Central memory CD8-positive, alpha-beta T cell (primary cell): ENCODE measurements at places on chromosomes 1 and 21.

DNA sequence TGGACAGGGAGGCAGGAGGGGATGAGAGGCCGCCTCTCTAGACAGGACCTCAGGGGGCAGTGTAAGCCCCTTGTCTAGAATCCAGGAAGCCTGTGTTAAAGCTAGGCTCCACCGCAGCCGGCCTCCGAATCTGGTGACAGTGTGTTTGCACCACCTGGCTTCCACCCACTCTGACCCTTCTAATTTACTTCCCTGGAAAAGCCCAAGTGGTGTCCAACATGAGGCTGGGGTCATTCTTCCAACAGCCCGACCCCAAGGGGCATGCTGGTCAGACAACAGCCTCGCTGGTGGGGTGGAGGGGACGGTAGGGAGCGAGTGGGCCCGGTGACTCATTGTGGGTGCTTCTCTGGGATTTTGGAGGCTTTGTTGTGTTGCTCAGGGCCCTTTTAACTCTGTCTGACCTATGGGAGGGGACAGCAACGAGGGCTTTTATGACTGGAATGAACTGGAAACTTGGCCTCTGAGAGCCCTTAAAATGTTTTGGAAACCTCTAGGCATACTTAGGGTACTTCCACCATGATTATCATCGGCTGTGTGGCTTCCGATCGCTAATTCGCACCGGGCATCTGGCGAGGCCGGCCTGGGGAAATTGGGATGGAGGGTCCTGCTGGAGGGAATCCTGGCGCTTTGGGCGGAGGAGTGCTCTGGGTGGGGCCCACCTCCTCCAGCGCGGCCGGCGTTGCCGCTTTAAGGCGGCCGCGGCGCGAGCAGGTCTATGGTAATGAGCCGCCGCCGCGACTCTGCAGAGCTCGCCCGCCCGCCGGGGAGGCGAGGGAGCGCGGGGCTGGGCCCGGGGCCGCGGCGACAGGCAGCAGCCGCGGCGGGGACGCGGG, at the start of gene CELSR2:
TSS of gene CELSR2 (plus strand) at position 743 of the 833 bp plus-strand sequence. CDS start 541 bp downstream, outside the sequence.
- peak within 1 kb of the TSS; percentile 72 for H3K4me3 ChIP-seq
- peaks cover 30% of the 10 kb centered on the region for H3K4me1 ChIP-seq
- H3K36me3 ChIP-seq, result peaks cover 4% of the 10 kb centered on the region
- H3K27ac ChIP-seq, result no peak within 1 kb of the TSS
- no peak for DNase-seq
- no peaks in the 10 kb centered on the region for H3K27me3 ChIP-seq

GRCh38 chr1:223515421-223515820, 122.2 kb downstream of the CCDC185 start:
- H3K4me1 ChIP-seq, result no peaks in the 10 kb centered on the region
- H3K27me3 ChIP-seq, result peaks cover 56% of the 10 kb centered on the region
- peak overlapping the region; percentile 31 for H3K4me3 ChIP-seq
- peak overlapping the region; percentile 20 for H3K27ac ChIP-seq
- peaks cover 4% of the 10 kb centered on the region for H3K36me3 ChIP-seq

DNA sequence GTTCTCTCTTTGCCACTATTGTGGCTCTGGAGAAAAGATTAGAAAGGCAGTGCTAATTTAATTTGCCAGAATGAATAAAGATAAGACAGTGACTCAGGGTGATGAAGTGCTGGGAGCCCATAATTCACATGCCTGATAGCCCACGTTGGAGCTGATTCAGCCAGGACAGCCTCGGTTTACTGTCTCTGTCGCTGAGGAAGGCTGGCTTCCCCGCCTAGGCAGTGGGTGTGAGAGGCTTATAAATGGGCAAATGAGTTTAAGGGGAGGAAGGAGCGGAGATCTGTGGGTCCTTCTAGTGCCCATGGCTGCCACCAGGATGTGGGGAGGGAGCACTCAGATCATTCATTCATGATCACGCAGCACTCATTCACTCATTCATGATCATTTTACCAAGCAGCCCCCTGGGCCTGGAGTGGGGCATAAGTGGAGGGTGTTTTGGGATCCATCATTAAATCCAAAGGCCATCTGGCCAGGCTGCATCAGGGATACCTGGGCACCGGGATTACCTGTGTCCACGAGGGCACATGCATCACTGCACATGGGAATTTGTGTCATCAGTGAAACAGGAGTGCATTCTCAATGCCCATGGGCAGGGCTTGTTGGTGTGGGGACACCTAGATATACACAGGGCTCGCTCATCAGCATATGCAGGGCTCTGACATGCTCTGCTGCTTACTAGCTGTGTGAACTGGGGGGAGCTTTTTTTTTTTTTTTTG, 315.4 kb downstream of the MATN1 start:
- no peak for DNase-seq
- no peaks in the 10 kb centered on the region for H3K4me1 ChIP-seq
- H3K27me3 ChIP-seq, result peaks cover 35% of the 10 kb centered on the region
- H3K27ac ChIP-seq, result no peak overlapping the region

GRCh38 chr1:246182149-246182851, 324.8 kb downstream of the SMYD3 start:
- peak overlapping the region; percentile 1 for H3K27ac ChIP-seq
- peaks cover 3% of the 10 kb centered on the region for H3K36me3 ChIP-seq
- no peak overlapping the region for H3K4me3 ChIP-seq
- peaks cover 6% of the 10 kb centered on the region for H3K4me1 ChIP-seq
- DNase-seq, result no peak
- no peaks in the 10 kb centered on the region for H3K27me3 ChIP-seq

GRCh38 chr21:42234041-42234440, 15.1 kb downstream of the ABCG1 start:
- H3K36me3 ChIP-seq, result peaks cover 34% of the 10 kb centered on the region
- peak overlapping the region; percentile 96 for H3K27ac ChIP-seq
- H3K4me1 ChIP-seq, result peaks cover 79% of the 10 kb centered on the region
- H3K27me3 ChIP-seq, result no peaks in the 10 kb centered on the region
- peak overlapping the region; percentile 77 for H3K4me3 ChIP-seq
- DNase-seq, result no peak

- DNase-seq, result no peak
- no peak overlapping the region for H3K4me3 ChIP-seq
- no peak overlapping the region for H3K27ac ChIP-seq
- H3K27me3 ChIP-seq, result no peaks in the 10 kb centered on the region
Observed at GRCh38 chr1:113508364-113509164, 118.2 kb downstream of the MAGI3 start.

DNA sequence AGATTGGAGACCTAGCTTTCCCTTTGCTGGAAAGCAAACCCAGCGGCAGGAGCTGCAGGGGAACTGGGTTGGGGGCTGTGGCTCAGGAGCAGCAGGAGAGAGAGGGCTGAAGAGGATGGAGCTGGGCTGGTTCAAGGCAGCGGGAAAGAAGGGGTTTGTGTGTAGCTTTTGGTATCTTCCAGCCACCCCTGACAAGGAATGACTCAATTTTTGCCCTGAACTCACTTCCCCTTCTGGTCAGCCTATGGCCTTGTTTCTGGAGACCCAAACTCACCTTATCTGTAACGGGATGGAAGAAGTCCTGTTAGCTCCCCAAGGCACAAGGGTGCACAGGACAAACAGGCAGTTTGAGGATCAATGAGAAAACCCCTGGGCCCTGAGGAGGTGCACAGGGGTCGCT, 13.1 kb downstream of the C1orf115 start:
- no peaks in the 10 kb centered on the region for H3K4me1 ChIP-seq
- no peak overlapping the region for H3K4me3 ChIP-seq
- DNase-seq, result no peak
- H3K27ac ChIP-seq, result no peak overlapping the region
- peaks cover 47% of the 10 kb centered on the region for H3K27me3 ChIP-seq
- H3K36me3 ChIP-seq, result peaks cover 2% of the 10 kb centered on the region

GRCh38 chr1:244920911-244921761, 56.8 kb upstream of the HNRNPU start:
- H3K4me3 ChIP-seq, result no peak overlapping the region
- peaks cover 17% of the 10 kb centered on the region for H3K4me1 ChIP-seq
- peaks cover 29% of the 10 kb centered on the region for H3K27me3 ChIP-seq
- DNase-seq, result no peak
- H3K27ac ChIP-seq, result peak overlapping the region; percentile 14

- no peaks in the 10 kb centered on the region for H3K4me1 ChIP-seq
- no peak for DNase-seq
- H3K36me3 ChIP-seq, result no peaks in the 10 kb centered on the region
- H3K4me3 ChIP-seq, result no peak overlapping the region
- no peak overlapping the region for H3K27ac ChIP-seq
- H3K27me3 ChIP-seq, result no peaks in the 10 kb centered on the region
Observed at GRCh38 chr1:218139761-218140160, 145.3 kb upstream of the RRP15 start.

- DNase-seq, result no peak
- peaks cover 40% of the 10 kb centered on the region for H3K4me1 ChIP-seq
- H3K27me3 ChIP-seq, result no peaks in the 10 kb centered on the region
- peaks cover 6% of the 10 kb centered on the region for H3K36me3 ChIP-seq
- no peak overlapping the region for H3K27ac ChIP-seq
Observed at GRCh38 chr1:58802640-58803399, 19.0 kb upstream of the JUN start.

DNA sequence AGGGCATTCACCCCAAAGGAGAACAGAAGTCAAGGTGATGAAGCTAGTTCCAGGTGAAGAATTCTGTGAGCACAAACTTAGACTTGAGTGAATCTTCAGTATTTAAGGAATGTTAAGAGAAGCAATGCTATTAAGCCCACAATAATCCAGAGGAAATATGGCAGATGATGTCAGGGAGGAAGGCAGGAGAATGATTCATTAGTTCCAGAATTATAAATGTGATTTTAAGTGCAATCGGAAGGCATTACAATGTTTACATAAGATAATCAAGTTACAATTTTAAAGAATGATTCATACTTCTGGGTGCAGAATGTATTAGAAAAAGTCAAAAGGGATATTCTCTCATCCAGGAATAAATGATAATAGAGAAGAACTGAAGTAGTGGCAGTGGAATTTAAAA, 545.2 kb upstream of the BRINP3 start:
- no peaks in the 10 kb centered on the region for H3K36me3 ChIP-seq
- H3K27ac ChIP-seq, result no peak overlapping the region
- no peak overlapping the region for H3K4me3 ChIP-seq
- no peaks in the 10 kb centered on the region for H3K27me3 ChIP-seq
- no peaks in the 10 kb centered on the region for H3K4me1 ChIP-seq

DNA sequence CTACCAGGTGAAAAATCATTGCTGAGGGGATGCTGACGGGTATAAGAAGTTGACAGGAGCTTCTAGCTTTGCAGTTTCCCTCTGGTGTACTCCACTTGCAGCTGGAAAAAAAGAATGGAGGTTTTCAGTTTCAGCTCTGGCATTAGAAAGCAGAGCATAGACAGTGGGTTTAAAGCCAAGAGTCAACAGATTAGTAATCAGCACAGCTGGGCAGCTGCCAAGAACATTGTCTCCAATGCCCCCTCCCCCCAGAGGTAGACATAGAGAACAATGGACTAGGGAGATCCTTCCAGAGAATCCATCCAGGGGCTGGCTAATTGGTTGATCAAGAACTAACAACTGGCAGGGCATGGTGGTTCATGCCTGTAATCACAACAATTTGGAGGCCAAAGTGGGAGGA, 10.1 kb upstream of the ZBTB8B start:
- H3K4me1 ChIP-seq, result no peaks in the 10 kb centered on the region
- H3K27ac ChIP-seq, result no peak overlapping the region
- no peaks in the 10 kb centered on the region for H3K36me3 ChIP-seq
- DNase-seq, result no peak

- no peak for DNase-seq
- no peak overlapping the region for H3K4me3 ChIP-seq
- peaks cover 16% of the 10 kb centered on the region for H3K27me3 ChIP-seq
Observed at GRCh38 chr1:55860798-55861519, 645.8 kb upstream of the USP24 start.

DNA sequence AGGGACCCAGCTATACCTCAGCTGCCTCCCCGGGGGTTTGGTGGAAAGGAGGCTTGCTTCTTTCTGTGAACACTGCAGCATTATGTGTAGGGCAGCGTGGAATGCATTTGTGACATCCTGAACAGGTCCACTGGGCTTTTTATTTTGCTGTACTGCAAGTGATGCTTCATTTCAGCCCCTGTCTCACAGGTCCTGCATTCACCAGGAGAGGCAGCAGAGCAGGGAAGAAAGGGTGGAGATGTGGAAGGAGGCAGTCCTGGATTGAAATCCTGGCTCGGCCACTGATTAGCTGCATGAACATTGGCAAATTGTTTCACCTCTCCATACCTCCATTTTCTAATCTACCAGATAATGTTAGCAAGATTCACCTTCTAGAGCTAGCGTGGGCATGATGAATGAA, 77.9 kb upstream of the ZBTB18 start:
- DNase-seq, result no peak
- H3K4me3 ChIP-seq, result no peak overlapping the region
- H3K27ac ChIP-seq, result no peak overlapping the region

DNA sequence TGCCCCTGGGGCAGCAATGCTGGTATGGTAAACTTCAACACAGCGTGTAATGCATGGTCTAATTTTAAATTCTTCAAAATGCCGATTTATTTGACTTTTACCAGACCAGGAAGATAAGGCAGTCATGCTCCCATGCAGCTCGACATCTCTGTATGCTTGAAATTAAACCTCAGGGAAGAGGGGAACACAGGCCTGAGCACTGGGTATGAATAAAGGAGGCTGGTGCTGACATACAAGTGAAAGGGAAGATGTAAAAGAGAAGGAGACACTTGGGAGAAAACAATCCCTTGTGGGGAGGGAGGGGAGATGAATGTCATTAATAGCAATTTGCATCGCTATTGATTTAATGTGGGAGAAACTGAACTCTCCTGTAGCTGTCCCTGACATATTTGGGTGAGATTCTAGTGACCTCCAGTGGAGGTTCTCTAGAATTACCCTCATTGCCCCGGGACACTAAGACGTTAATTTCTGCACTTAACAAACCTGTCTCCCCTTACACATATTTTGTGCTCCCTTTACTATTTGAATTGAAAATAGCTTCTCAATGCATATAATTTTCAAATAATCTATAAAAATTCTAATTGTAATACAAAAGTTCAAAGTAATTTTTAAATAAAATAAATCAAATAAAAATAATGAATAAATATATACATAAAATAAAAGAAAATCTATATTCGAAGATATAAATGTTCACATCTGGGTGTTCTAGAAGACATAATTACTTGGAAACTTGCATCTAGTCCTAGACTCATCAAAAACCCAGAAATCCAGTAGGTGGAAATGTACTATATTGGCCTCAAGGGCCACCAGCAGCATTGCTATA, 283.1 kb downstream of the LMX1A start:
- peaks cover 18% of the 10 kb centered on the region for H3K27me3 ChIP-seq
- no peaks in the 10 kb centered on the region for H3K4me1 ChIP-seq
- H3K27ac ChIP-seq, result no peak overlapping the region
- no peak overlapping the region for H3K4me3 ChIP-seq
- no peak for DNase-seq
- peaks cover 3% of the 10 kb centered on the region for H3K36me3 ChIP-seq
